Lower lobe of right lung (tissue), 2 donors: ENCODE measurements at places on chromosomes 2 and 18.

GRCh38 chr2:160936044-160936806 lies 224.0 kb upstream of the TANK start:
- no peak overlapping the region for H3K4me3 ChIP-seq
- no peaks in the 10 kb centered on the region for H3K27me3 ChIP-seq
- no peak for DNase-seq
- H3K27ac ChIP-seq = no peak overlapping the region
- peaks cover 9% of the 10 kb centered on the region for H3K4me1 ChIP-seq
- no peaks in the 10 kb centered on the region for H3K36me3 ChIP-seq

DNA sequence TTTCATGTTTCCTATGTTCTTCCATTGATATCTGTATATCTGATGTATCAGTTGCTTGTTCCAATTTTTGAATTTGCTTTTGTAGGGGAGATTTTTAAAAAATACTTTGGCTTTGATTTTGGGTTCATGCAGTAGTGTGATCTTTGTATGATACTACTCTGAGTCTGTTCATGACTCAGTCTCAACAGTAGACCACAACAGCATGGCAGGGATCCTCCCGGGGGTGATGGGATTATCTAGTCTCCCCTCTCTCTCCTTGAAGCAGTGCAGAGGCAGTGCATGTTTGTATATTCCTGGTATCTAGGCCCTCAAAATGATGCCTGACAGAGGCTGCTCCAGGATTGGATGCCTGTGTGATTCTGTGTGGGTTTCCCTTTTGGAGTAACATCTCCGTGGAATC lies 55.3 kb downstream of the G6PC2 start:
- DNase-seq = no peak
- H3K27me3 ChIP-seq = no peaks in the 10 kb centered on the region
- H3K27ac ChIP-seq = no peak overlapping the region
- no peaks in the 10 kb centered on the region for H3K4me1 ChIP-seq
- H3K36me3 ChIP-seq = no peaks in the 10 kb centered on the region

- H3K27ac ChIP-seq = no peak overlapping the region
- no peaks in the 10 kb centered on the region for H3K27me3 ChIP-seq
- DNase-seq = no peak
Observed at GRCh38 chr18:73235491-73235890, 367.7 kb upstream of the NETO1 start.

GRCh38 chr2:28747714-28748113 lies 3.9 kb upstream of the PPP1CB start:
- H3K27ac ChIP-seq = no peak overlapping the region
- no peak for DNase-seq
- no peak overlapping the region for H3K4me3 ChIP-seq

DNA sequence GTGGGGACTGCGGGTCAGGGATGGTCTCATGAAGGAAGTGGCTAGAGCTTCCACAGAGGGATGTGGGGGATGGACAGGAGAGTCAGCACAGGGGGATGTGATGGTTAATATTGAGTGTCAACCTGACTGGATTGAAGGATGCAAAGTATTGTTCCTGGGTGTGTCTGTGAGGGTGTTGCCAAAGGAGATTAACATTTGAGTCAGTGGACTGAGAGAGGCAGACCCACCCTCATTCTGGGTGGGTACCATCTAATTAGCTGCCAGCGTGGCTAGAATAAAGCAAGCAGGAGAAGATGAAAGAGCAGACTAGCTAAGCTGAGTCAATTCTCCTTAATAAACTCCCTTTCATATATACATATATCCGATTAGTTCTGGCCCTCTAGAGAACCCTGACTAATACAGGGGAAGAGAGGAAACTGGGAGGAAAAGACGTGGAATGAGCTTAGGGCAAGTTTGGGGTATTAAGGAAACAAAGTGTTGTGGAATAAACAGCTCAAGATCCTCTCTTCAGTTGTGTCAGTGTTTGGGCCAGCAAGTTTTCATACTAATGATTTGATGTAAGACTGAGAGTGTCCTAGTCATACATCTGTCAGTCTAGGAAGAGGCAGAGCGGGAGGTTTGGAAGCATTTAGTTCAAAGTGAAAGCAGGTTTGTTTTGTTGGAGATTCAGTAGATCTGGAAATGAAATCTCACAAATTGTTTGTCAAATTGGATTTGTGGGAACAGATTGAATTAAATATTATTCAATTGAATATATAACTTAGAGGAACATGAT lies 135.2 kb upstream of the NT5C1B start:
- no peak overlapping the region for H3K27ac ChIP-seq
- no peaks in the 10 kb centered on the region for H3K36me3 ChIP-seq

DNA sequence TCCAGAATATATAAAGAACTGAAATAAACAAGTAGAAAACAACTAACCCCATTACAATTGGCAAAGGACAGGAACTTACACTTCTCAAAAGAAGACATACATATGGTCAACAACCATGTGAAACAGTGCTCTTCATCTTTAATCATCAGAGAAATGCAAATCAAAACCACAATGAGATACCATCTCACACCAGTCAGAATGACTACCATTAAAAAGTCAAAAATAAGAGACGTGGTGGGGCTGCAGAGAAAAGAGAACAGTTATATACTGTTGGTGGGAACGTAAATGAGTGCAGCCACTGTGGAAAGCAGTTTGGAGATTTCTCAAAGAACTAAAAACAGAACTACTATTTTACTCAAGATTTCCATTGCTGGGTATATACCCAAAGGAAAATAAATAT lies 1696.3 kb upstream of the TMEFF2 start:
- H3K27me3 ChIP-seq = no peaks in the 10 kb centered on the region
- no peak for DNase-seq
- no peak overlapping the region for H3K27ac ChIP-seq
- H3K4me1 ChIP-seq = no peaks in the 10 kb centered on the region
- H3K36me3 ChIP-seq = no peaks in the 10 kb centered on the region

- H3K27me3 ChIP-seq = no peaks in the 10 kb centered on the region
- no peaks in the 10 kb centered on the region for H3K4me1 ChIP-seq
- H3K27ac ChIP-seq = no peak overlapping the region
- DNase-seq = no peak
Observed at GRCh38 chr2:25493207-25493606, 151.5 kb upstream of the DNMT3A start.

- H3K27ac ChIP-seq = no peak overlapping the region
- no peaks in the 10 kb centered on the region for H3K27me3 ChIP-seq
- peaks cover 96% of the 10 kb centered on the region for H3K36me3 ChIP-seq
Observed at GRCh38 chr2:232816657-232817056, 40.3 kb upstream of the KCNJ13 start.

GRCh38 chr2:48205137-48205798 lies 299.0 kb upstream of the FBXO11 start:
- H3K4me3 ChIP-seq = no peak overlapping the region
- no peak for DNase-seq
- no peaks in the 10 kb centered on the region for H3K36me3 ChIP-seq
- no peak overlapping the region for H3K27ac ChIP-seq

GRCh38 chr2:105294046-105294445 lies 35.5 kb downstream of the TGFBRAP1 start:
- no peak for DNase-seq
- no peak overlapping the region for H3K27ac ChIP-seq
- H3K4me3 ChIP-seq = no peak overlapping the region
- H3K4me1 ChIP-seq = no peaks in the 10 kb centered on the region

GRCh38 chr2:207422380-207422779 lies 107.4 kb upstream of the CREB1 start:
- no peaks in the 10 kb centered on the region for H3K36me3 ChIP-seq
- no peak for DNase-seq
- no peak overlapping the region for H3K4me3 ChIP-seq
- no peak overlapping the region for H3K27ac ChIP-seq

GRCh38 chr2:121969166-121969565 lies 213.7 kb downstream of the TSN start:
- no peaks in the 10 kb centered on the region for H3K27me3 ChIP-seq
- peak overlapping the region; percentile 43 for H3K27ac ChIP-seq
- peaks cover 16% of the 10 kb centered on the region for H3K4me1 ChIP-seq
- H3K36me3 ChIP-seq = no peaks in the 10 kb centered on the region

GRCh38 chr18:48580782-48581181 lies 42.0 kb downstream of the CTIF start:
- H3K27ac ChIP-seq = no peak overlapping the region
- no peaks in the 10 kb centered on the region for H3K27me3 ChIP-seq
- no peaks in the 10 kb centered on the region for H3K36me3 ChIP-seq
- no peak for DNase-seq
- no peaks in the 10 kb centered on the region for H3K4me1 ChIP-seq

GRCh38 chr2:35496022-35496421 lies 859.6 kb upstream of the CRIM1 start:
- no peaks in the 10 kb centered on the region for H3K27me3 ChIP-seq
- H3K4me1 ChIP-seq = no peaks in the 10 kb centered on the region
- H3K4me3 ChIP-seq = no peak overlapping the region
- no peak for DNase-seq
- H3K36me3 ChIP-seq = no peaks in the 10 kb centered on the region

DNA sequence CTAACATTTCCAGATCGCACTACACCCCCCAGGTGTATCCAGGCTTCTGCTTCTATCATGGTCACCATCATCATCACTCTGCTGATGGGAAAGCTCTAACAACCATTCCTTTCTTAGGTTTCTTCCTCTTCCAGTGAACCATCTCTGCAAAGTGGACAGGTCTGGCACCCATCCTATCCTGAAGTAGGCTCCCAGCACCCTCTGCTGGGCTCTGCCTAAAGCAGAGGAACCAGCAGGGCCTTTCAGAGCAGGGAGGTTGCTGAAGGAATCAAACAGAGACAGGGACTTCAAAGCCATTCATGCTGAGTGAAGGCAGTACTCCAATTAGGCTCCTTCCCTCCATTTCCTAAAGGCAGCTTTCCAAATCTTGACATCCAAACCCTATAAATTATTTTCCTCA lies 27.2 kb upstream of the SATB2 start:
- H3K4me3 ChIP-seq = no peak overlapping the region
- no peaks in the 10 kb centered on the region for H3K4me1 ChIP-seq
- no peak for DNase-seq
- H3K27ac ChIP-seq = no peak overlapping the region
- no peaks in the 10 kb centered on the region for H3K36me3 ChIP-seq

DNA sequence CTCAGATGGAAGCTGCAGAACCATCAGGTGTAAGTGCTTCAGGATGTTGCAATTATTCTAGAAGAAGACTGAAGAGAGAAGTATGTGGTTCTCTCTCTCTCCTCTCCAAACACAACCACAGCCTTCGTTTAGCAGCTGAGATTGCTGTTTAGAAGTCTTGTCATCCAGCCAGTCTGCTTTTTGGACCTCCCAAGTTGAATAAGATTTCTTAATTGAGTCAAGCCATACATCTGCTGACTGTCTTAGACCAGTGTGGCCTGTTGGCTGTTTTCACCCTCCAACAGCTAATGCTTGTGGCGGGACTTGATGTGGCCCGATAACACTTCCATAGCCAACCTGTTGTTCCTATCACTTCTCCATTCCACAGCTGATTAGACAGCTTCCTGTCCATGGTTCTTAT lies 91.3 kb upstream of the TMEM17 start:
- no peak for DNase-seq
- H3K27me3 ChIP-seq = no peaks in the 10 kb centered on the region
- no peaks in the 10 kb centered on the region for H3K36me3 ChIP-seq
- H3K27ac ChIP-seq = no peak overlapping the region
- peaks cover 12% of the 10 kb centered on the region for H3K4me1 ChIP-seq

DNA sequence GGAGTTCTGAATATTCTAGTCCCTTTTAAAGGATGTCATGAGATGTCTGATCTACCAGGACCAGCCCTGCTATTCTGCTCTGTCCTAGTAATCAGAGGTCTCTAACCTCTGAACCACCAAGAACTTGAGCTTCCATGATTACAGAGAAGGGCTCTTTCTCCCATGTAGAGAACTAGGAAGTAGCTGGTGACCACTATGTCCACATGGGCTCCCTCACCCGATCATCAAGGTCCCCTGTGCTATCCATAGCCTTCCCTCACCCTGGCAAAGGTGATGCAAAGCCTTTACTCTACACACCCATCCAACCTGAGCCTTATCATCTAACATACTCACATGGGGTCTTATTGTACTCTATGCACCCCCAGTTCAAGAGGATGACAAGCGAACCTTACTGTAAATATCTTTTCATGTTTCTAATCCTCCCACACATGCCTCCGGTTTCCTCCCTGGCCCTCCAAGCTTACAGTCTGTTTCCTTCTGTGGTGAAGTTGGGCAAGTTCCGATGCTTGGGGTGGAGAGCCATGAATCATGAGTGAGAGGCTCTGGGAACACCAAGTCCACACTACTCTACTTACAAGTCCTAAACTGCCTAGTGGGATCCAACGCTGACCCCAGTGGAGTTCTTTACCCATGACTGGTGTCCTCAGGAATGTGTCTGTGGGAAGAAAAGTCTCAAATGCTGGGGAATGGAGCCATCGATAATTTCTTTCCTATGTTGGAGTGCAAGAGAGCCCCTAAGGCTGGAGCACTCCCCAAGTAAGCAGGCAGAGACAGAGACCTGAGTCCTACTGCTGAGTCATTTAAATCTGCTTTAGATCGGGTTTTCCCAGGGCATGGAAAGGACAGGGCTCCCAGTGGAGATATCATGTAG lies 73.3 kb upstream of the KLF7 start:
- no peak overlapping the region for H3K4me3 ChIP-seq
- H3K27me3 ChIP-seq = no peaks in the 10 kb centered on the region
- no peaks in the 10 kb centered on the region for H3K36me3 ChIP-seq
- H3K27ac ChIP-seq = peak overlapping the region; percentile 37
- H3K4me1 ChIP-seq = peaks cover 35% of the 10 kb centered on the region

- H3K27me3 ChIP-seq = no peaks in the 10 kb centered on the region
- peak; percentile 66 for DNase-seq
- peaks cover 42% of the 10 kb centered on the region for H3K36me3 ChIP-seq
Observed at GRCh38 chr18:55234366-55235093, 275.3 kb upstream of the CCDC68 start.

GRCh38 chr2:215405722-215406581 lies 29.9 kb downstream of the FN1 start:
- no peak overlapping the region for H3K27ac ChIP-seq

GRCh38 chr2:165582863-165583506 lies 113.5 kb downstream of the CSRNP3 start:
- DNase-seq = no peak
- H3K4me3 ChIP-seq = no peak overlapping the region
- H3K36me3 ChIP-seq = no peaks in the 10 kb centered on the region
- H3K4me1 ChIP-seq = peaks cover 7% of the 10 kb centered on the region

- no peak overlapping the region for H3K27ac ChIP-seq
- H3K27me3 ChIP-seq = no peaks in the 10 kb centered on the region
- no peak for DNase-seq
- no peaks in the 10 kb centered on the region for H3K36me3 ChIP-seq
Observed at GRCh38 chr18:37764541-37765288, 199.1 kb upstream of the CELF4 start.

DNA sequence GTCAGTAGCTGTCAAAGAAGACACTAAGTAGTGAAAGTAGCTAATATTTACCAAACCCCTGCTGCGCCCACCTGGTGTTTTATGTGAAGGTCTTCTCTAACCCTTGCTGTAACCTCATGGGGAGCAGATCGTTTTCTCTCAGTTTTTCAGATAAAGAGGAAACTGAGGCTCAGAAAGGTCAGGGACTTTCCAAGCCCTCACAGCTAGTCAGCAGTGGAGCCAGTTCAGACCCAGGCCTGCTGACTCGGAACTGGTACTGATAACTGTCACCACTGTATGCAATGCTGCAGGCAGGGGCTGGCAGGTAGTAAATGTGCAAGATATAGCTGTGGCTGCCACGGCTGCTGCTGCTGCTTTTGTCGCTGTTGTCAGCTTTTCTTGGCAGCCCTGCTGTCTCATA lies 69.1 kb downstream of the LRRFIP1 start:
- H3K36me3 ChIP-seq = no peaks in the 10 kb centered on the region
- H3K27ac ChIP-seq = peak overlapping the region; percentile 99
- H3K4me3 ChIP-seq = peak overlapping the region; percentile 23
- no peaks in the 10 kb centered on the region for H3K27me3 ChIP-seq
